ENCODE measurements at places on chromosomes 12 and 14. TPM values are rescaled to one million over a fixed set of nuclear protein-coding genes. Genes with fewer than 3 reads are reported as not detected.

SEC23A gene
- 115 TPM for total RNA-seq

MANSC4 gene
- not detected for total RNA-seq

HOXC9 gene
- 0.28 TPM for total RNA-seq

ZC2HC1C gene
- 1.9 TPM for total RNA-seq

DNA sequence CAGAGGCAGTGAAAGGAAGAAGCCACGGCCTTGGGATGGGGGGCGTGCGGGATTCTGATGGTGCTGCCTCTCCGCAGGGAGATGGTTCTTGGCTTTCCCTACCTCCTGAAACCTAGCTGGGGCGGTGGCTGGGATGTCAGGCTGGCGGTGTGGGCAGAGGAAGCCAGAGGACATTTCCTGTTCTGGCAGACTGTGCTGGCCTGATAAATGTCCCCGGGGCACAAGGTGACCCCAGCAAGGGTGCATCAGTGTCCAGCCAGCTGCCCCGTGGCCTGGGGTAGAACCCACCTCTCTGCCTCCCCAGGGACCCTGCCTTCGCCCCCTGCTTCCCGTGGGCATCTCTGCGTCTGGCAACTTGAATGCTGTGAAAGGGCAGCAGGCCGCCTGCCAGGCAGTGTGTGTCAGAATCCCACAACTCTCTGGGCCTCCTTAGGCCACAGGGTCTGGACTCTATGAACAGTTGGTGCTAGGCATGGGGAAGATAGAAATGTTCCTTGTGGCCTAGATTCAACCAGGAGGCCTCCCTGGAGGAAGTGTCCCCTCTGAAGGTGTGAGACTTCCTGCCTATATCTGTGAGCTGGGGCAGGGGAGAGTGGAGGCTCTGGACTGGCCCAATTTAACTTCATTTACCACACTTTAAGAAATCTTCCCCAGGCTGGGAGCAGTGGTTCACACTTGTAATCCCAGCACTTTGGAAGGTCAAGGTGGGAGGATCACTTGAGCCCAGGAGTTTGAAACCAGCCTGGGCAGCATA is 4.9 kb downstream of the SH2B3 start:
- DNase-seq = no peak

DNA sequence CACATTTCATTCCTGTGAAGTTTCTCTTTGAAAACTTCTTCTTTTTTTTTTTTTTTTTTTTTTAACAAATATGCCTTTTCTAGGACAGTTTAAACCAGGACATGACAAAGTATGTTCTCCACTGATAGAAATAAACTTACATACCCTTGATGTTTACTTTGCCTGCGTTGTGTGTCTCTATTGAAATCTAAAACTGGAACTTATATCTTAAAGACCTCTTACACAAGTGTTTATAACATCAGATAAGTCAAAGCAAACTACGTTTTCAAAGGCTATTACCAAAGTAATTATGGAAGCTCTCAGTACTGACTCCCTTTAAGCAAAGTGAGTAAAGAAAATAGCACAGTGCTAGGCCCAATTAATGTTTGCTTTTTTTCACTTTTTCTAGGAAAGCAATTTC is 30.6 kb upstream of the ISM2 start:
- no peak for DNase-seq

DNA sequence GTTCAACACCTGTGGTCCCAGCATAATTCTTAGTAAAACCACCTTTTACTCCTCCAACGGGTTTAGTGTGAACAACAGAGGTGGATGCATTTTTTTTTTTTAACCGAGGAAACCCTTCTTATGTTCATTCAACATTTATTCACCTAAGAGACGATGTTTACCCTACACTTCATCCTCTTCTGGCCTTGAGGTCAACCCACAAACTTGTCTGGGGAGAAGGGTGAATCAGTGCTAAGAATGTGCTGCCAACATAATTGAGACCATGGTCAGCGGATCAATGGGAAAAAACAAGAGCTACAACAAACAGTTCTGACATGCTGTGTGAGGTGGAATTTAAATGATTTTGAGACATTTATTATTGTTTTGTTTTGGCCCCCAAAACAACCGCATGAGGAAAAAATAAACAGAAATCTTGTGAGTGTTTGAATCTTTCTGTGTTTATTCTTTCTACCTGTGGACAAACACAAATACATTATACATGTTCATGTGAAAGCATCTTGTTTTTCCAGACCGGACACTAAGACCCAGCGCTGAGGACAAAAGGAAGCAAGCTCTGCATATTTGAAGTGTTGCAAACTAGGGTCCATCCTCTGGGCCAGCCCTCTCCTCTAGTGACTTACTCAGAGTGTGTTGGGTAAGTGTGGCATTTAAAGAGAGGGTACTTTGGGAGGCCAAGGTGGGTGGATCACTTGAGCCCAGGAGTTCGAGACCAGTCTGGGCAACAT is 5.1 kb upstream of the USP30 start:
- no peak for DNase-seq

DNA sequence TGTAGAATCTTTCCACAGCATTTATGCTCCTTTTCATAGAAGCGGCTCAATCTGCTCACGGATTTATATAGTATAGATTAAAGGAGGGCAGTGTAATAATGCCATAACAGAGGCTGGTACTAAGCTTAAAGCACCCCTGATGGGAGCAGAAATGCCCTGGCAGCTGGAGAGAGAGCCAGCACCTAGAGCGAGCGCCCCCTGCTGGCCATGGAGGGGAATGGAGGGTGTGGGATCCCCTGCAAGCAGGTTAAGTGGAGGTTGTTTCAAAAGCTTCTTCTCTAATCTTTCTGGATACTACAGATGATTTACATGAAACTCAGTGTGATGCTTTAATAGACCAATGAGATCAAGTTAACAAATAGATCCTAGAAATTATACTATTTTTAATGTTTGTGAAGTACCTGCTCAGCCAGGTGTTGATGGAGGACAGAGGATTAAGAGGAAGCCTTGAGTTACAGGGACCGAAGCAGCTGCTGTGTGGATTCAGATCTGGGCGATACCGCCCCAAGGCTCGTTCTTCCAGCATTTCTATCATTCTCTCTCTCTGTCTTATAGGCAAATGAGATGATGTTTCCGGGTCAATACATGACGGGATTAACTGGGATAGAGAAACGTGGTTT is 1519.3 kb upstream of the TMEM132C start:
- DNase-seq = peak; percentile 27

GRCh38 chr14:55332654-55333570 is 61.7 kb downstream of the FBXO34 start:
- no peak for DNase-seq

DNA sequence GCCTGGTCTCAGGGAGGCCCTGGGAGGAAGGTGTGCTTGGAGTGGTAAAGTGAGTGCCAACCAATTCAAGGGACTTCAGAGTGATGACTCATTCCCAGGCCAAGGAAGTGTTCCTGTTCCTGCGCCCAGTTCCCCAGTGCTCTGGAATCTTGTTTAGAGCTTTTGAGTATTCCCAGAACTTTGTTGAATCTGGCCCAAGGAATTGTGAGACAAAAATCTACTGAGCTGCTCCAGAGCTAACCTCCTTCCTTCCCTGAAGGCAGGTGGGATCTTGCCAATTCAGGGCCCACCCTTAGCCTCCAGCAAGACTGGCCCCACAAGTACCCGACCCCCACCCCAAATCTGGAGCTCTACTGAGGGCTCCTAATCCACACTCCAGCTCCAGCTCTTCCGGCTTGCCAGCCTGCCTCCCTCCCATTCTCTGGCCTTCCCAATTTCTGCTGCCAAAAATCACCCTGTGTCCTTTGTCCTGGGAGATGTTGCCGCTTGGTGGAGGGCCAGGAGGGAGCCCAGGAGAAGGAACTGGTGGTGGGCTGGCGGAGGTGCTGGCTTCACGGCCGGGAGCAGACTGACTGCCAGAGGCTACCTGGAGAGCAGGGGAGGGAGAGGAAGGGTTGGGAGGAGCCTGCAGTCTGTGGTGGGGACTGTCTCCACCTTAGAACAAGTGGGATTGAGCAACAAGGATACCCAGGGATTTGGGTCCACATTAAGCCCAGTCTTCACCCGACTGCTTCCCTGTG is 2.0 kb upstream of the ATN1 start:
- DNase-seq = no peak

- no peak for DNase-seq
Observed at GRCh38 chr14:105043641-105044040, 21.6 kb downstream of the GPR132 start.

- DNase-seq = no peak
Observed at GRCh38 chr14:100314724-100315123, 8.4 kb upstream of the SLC25A47 start.

DNA sequence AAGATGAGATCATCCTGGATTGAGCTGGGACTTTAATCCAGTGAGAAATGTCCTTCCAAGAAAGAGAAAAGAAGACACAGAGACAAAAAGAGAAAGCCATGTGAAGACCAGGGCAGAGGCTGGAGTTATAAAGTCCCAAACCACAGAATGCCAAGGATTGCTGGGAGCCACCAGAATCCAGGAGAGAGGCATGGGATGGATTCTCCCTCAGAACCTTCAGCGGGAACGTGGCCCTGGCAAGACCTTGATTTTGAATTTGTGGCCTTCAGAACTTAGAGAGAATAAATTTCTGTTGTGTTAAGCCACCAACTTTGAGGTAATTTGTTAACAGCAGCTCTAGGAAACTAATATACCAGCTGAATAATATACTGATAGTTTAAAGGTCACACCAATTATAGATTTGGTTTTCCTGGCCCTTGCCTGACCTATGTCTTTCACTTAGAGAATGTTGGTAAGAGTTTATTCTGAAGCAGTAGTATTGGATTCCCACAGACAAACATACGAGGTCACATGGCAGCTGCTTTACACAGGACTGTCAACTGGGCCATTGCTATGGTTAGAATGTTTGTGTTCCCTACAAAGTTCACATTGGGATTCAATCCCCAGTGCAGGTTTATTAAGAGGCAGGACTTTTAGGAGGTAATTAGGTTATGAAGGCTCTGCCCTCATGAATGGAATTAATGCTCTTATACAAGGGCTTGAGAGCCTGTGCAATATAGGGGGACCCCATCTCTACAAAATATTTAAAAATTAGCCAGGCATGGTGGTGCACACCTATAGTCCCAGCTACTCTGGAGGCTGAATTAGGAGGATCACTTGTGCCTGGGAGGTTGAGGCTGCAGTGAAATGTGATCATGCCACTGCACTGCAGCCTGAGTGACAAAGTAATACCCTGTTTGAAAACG is 156.5 kb upstream of the EEA1 start:
- no peak for DNase-seq

DNA sequence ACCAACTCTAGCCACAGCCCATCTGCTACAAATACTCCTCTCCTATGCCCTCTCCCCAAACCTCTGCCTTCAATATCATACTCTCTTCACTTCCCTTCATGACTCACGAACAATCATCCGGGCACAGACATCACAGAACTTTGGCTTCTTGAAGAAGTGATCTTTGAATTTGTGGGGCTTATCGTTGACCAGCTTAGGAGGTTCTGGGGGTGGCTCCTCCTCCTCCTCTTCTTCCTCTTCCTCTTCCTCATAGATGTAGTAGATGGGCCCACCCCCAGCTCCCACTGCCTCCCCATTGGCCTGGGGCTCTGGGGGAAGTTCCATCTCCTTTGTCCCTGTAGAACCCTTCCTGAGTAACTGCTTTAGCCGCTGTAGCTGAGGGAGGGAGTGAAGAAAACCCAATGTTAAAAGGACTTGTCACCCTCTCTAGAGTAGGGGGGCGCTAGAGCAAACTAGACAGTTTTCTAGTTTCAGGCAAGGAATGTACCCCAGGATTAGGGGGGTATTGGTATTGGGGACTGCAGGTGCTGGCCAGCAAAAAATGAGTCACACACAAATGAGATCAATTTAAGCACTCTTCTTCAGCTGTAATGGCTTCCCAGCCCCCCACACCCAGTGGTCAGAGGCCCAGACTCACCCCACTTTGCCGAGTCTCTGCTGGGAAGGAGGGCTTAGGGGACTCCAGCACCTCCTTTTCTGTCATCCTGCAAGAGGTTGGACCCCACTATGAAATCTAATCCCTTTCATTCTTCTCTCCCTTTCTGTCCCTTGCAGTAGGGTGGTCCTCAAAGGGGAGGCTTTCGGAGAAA is 1.8 kb downstream of the STAC3 start:
- DNase-seq = no peak

- no peak for DNase-seq
Observed at GRCh38 chr12:52837781-52838608, 3.9 kb upstream of the KRT79 start.

DNA sequence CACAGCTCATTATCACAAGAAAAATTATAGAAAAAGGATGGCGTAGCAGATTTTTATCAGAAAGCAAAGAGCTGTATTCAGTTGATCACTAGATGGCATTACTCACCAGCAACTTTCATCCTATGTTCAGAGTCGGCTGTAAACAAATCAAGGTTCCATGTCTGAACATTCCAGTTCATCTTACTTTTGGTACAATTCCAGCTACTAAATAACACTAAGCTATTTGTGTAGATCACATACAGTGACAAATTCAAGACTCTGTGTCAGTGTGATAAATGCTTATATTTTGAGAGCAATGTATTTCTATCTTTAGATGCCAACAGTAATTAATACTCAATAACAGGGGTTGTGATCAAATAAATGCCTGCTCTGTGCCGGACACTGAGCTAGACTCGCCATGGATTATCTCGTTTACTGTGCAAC is 30.1 kb downstream of the NRDE2 start:
- DNase-seq = no peak

- no peak for DNase-seq
Observed at GRCh38 chr12:121766290-121767039, 27.0 kb downstream of the RHOF start.

DNA sequence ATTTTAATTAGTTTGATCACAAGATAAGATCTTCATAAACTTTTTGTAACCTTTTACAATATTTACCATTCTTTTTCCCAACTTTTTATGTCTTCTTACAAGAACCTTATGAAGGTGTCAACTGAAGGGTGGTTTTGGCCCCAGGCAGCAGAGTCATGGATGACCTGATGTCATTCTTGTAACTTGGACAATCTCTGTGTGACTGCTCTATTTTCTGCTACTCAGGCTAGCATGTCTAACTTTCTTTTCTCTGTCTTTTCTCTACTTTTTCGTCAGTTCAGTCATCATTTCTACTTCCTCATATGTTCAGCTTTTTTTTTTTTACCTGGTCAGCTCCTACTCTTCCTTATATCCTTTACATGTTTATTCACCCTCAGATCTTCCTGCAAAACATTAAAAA is 150.7 kb upstream of the PTPRQ start:
- no peak for DNase-seq

GRCh38 chr14:49089107-49089506 is 497.1 kb downstream of the RPS29 start:
- no peak for DNase-seq

GRCh38 chr14:99564256-99564925 is 39.6 kb downstream of the CCDC85C start:
- no peak for DNase-seq

- no peak for DNase-seq
Observed at GRCh38 chr12:50102646-50103309, 1.0 kb upstream of the GPD1 start.

DNA sequence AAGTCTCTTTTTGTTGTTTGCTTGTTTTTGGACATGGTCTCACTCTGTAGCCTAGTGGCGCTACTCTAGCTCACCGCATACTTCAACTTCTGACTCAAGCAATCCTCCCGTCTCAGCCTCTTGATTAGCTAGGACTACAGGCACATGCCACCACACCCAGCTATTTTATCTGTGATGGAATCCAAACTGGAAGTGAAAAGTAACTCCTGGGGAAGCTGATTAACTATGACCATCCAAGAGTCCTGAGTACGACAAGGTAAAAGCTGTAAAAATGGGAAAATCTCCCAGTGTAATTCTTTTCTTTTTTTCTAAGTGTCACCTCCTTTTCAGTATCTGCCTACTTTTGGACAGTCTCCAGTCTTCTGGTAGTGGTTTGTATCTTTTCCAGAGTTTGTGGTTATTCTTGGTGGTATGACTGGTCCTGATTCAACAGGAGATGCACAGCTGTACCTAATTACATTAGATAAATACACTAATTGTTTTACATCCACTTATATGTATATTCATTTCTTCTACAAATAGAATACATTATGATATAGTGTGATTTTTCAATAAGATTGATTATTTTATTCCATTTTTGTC is 97.8 kb downstream of the SLC6A15 start:
- DNase-seq = no peak
